HuH-7.5 (cell line): ENCODE measurements at places on chromosomes 7 and 10.

DNA sequence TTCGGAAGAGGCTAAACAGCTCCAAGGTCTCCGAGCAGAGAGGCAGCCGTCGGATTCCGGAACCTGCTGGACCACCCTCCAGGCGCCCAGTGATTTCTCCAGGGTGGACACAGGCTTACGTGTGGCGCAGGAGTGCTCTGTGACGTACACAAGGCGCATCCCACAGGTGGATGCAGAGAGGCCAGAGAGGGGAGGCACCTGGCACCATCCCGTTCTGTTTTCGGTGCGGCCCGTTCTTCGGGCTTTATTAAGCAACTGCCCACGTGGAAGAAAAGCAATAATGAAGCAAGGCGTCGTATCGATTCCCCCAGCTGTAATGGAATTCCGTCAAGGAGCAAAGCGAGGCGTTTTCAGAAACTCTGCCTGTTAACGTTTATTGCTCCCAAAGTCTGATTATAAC lies 163.6 kb downstream of the PTPRN2 start:
- DNase-seq, result no peak

- no peak for DNase-seq
These were observed 15.6 kb upstream of the AKR1C3 start for GRCh38 chr10:5078547-5079180.

GRCh38 chr10:62046522-62047227 lies 145.2 kb downstream of the ARID5B start:
- no peak for DNase-seq

DNA sequence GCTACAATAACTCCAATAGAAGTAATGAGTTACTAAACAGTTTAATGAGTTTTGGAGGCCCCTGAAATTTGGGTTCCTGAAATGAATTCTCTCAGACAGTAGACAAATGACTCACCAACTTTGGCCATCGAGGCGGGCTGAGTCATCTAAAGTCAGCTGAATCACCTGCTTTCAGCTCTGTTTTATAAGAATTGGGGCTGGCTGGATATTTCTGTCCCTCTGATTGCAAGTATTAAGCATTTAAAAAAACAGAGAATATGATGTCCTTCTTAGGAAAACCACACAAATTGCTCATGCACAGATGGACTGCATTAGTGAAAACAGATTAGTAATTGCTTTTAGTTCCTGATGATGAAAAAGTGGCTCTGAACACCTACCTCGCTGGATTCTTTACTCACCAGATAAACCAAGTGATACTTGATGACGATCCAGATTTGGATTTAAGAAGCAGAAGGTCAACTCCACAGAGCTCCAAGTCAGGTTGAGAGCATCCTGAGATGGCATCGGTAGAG lies 59.1 kb downstream of the ZNF365 start:
- no peak for DNase-seq

DNA sequence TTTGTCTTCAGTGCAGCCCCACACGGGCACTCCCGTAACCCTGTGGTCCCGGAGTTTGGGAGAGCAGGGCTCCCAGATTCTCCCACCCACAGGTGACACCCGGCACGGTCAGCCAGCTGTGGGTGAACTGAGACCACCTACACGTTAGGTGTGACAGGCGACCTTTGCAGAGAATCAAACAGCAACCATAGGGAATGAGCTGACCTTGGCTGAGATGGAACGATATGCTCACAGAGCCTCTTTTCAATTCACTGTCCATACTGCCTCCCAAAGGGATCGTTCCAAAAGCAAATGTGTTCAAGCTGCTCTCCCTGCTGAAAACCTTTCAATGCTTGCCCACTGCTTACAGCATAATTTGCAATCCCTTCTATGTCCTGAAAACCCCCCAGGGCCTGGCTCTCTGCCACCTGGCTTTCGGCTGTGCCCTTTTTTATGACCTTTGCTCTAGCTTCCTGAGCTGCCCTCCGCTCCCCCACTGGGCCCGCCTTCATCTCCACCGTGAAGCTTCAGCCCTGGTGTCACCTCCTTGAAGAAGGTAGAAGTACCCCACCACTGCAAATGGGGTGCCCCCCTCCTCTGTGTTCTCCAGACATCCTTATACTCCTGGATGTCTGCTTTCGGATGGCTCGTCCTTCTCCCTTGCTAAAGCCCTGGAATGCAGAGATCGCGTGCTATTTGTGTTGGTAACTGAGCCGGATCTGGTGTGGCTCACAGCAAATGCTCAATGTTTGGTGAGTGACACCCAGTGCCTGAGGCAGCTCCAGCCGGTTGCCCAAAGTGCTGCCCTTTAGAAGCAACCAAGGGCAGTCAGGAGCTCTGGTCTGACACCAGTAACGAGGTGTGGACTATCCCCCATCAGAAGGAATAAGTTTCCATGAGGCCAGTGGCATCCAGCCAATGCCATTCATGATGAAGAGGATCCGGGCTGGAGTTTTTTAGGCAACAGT lies 90.4 kb downstream of the KIAA1549 start:
- DNase-seq, result no peak

DNA sequence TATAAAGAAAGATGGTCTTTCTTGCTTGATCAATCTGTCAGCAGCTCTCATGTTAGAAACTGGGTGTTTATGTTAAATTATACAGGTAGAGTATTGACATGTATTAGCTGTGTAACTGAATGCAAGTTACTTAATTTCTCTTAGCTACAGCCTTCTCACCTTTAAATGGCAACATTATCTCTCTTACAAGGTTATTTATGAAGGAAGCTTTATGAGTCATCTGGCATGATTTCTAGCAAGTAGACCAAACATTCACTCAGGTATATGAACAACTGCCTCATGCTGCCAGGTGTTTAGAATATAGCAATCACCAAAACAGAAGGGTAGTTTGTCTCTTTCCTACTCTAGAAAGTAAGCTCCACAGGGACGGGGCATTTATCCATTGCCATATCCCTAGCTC lies 8.5 kb downstream of the ARL4A start:
- DNase-seq, result no peak

- DNase-seq, result no peak
These were observed 114.1 kb downstream of the CPED1 start for GRCh38 chr7:121102619-121103018.

GRCh38 chr7:116524609-116525297 lies at the start of gene CAV1:
Gene CAV1, plus strand, starts transcription at chr7:116525036. Its CDS starts 27 bp downstream, at chr7:116525063.
- DNase-seq, result peak; percentile 60

DNA sequence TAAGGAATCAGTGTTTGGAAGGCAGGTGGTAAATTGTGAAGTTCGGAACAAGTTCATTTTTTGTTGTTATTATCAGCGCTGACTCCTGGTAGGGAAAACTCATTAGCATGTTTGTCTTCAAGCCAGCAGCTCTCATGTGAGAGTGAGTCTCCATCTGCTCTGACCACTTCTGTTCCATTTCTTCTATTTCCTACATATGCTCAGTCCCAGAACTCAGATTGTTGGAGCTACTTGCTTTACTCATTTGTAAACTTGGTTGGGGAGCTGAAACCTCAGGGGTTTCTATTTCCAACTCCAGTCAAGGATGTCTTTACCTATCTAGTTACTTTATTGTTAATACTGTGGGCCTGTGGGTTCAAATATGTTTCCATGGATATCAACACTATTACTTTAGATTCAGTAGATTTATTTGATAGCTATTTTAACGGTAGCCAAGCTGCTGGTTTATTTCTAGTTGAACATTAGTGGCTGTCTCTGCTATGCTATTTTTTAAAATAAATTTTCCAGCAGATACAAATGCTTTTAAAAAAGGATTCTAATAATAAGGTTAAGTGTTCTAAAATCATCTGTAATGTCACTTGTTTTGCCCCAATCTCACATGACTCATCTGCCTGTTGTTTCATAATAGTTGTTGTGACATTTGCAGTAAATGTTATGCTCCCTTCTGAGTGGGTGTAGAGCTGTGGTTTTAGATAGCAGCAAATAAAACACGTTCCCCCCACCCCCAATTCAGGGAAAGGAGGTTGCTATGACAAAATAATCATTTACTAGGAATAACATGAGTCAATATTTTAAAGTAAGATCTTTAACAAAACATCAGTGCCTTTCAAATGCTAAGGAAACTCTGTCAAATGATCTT lies 143.3 kb downstream of the HDAC9 start:
- DNase-seq, result no peak

- DNase-seq, result no peak
These were observed 1213.1 kb downstream of the DNAJB9 start for GRCh38 chr7:109782806-109783205.

DNA sequence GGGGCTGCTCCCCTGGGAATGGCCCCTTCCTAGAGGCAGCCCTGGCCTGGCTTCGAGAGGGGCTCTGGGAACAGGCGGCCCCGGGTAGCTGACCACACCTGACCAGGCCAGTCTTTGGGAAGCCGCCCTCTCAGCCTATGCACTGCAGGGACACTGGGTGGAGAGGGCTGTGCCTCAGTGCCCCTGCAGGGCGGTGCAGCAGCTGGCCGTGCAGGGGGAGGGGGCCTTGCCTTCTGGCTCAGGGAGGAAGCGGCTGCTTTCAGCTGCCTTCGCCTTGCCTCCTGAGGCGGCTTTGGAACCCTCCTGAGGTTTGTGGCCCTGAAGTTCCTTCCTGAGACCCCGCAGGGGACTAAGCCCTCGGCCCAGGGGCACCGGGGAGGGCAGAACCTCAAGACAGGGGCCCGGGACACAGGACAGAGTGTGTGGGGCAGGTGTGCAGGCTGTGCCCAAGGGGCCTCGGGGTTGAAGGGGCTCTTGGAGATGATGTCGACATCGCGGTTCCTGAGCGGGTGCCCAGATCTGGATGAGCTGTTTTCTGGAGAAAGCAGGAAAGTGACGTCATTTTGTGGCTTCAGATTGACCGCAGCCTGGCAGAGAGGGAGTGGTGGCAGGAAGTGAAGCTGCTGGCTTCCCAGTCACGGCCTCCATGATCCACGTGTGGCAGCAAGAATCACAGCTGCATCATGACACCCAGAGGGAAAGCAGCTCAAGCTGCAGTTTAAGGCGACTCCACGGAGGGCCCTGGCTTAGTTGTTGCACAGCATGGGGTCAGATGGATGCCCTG lies 17.7 kb downstream of the ADAM8 start:
- no peak for DNase-seq

DNA sequence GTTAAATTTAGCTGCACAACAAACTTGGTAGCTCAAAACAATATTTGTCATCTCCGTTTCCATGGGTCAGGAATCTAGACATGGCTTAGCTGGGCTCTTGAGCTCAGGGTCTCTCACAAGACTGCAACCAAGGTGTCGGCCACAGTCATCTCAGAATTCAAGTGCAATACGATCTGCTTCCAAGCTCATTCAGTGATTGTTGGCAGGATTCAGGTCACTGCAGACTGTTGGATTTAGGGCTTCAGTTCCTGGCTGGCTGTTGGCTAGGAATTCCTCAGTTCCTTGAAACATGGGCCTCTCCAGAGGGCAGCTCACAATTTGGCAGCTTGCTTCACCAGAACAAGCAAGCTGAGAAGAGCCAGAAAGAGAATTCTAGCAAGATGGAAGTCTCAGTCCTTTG lies 17.5 kb upstream of the CHST3 start:
- DNase-seq, result no peak

- DNase-seq, result no peak
These were observed 114.2 kb upstream of the GPR22 start for GRCh38 chr7:107355616-107356015.

DNA sequence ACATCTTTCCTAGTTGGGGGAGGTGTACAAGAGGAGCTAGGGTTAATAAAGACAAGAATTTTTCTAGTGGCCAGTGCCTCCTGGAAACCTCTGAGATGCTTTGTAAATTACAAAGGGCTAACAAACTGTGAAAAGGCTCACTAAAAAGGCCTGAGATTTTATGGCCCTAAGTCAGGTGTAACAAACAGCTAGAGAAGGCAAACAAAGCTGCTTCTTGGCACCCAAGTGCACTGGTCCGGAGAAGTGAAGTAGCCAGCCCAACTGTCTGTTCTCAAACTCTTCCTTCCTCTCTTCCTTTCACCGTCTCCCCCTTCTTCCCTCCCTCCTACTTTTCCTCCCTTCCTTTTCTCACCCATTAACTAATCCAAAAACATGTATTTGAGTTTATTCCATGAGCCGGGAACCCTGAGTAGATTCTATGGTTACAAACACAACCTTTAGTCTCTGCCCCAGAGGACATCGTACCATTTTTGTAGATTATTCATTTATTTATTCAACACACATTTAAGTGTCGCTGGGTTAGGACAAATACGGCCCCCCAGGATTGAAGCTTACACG lies 143.4 kb upstream of the PCGF5 start:
- DNase-seq, result no peak

DNA sequence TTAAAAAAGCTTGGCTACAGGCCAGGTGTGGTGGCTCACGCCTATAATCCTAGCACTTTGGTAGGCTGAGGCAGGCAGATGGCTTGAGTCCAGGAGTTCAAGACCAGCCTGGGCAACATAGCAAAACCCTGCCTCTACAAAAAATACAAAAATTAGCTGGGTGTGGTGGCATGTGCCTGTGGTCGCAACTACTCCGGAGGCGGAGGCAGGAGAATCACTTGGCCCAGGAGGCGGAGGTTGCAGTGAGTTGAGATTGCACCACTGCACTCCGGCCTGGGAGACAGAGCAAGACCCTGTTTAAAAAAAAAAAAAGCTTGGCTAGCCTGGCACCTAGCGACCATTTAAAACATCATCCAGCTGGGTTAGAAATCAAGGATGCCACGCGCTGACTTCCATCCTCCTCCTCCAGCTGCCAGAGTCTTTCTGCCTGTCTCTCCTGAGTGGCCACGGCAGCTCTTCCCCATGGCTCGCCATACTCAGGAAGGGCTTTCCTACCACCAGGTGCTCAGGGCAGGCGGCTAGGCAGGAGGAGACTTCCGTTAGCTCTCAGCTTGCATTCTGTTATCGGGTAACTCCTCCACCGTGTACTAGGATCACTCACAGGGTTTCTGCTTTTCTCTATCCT lies 45.0 kb downstream of the DENND2A start:
- DNase-seq, result no peak

- no peak for DNase-seq
These were observed 22.7 kb downstream of the CCNY start for GRCh38 chr10:35359056-35359455.

DNA sequence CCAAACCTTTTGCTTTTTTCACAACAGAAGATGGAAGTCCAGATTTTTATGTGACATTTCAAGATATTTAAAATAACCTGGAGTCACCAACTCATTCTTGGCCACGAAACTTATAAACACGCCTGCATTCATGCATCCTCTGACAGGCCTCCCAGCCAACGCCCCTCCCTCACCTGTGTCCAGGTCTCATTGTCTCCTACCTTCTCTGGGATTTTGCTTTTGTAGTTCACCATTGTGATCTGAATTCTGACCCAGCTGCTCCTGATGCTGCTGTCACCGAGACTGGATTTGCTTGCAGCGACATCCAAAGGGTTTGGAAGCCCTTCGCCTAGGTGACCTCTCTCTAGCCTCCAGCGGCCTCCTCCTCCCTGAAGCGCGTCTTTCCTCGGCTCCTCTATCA lies 10.8 kb downstream of the ZNF467 start:
- DNase-seq, result no peak

GRCh38 chr10:130222381-130222780 lies 86.2 kb downstream of the GLRX3 start:
- DNase-seq, result no peak

GRCh38 chr7:79822620-79823240 lies 311.9 kb upstream of the GNAI1 start:
- DNase-seq, result no peak

- no peak for DNase-seq
These were observed 10.4 kb downstream of the KLHL7 start for GRCh38 chr7:23115991-23116390.

- no peak for DNase-seq
These were observed 302.8 kb upstream of the AOAH start for GRCh38 chr7:37027104-37027503.

GRCh38 chr7:36276428-36277248 lies 113.0 kb upstream of the ANLN start:
- no peak for DNase-seq
